ENCODE measurements at places on chromosomes 2 and 18.
A peak's percentile ranks its signal among the peaks of the same experiment; 100 is the strongest.

- no peak for DNase-seq
Measured at GRCh38 chr2:27179344-27180000, 30.7 kb downstream of the TCF23 start.

GRCh38 chr18:5275872-5276271, 19.7 kb downstream of the ZBTB14 start:
- no peak for DNase-seq

DNA sequence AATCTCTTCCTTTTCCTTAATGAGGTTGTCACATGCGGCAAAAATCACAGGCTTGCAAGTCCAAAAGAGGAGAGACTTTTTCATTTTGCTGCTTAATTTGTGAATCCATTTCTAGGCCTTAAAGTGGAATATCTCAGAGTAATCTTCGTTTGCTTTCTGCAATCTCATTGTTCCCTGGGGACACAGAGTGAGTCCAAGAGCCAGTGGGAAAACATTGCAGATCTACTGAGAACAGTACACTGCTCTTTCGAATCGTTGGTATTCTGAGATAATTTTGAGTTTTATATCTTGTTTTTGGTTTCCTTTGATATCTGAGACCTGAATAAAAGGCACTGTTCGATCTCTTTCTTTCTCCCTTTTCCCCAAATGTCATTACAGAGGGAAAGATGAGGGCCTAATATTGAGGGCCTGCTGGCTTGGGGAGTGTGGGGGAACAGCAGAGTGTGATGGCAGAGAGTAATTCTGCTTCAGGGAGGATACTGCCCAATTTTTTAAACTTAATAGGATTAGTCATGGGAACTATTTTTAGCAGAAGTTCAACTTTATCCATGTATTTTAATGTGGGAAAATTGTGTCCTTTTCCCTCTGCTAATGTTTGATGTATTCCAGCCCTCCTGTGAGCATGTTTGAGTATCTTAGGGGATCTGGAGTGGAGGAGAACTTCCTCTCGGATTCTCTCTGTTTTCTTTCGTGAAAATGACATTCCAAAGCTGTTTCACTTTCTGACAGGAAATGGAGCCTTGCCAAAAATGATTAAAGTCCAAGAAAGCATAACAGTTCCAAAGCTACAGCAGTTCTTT, 418.2 kb upstream of the ZEB2 start:
- peak; percentile 33 for DNase-seq

- DNase-seq, result peak; percentile 61
Measured at GRCh38 chr2:202035089-202035940, 1.7 kb downstream of the FZD7 start.

DNA sequence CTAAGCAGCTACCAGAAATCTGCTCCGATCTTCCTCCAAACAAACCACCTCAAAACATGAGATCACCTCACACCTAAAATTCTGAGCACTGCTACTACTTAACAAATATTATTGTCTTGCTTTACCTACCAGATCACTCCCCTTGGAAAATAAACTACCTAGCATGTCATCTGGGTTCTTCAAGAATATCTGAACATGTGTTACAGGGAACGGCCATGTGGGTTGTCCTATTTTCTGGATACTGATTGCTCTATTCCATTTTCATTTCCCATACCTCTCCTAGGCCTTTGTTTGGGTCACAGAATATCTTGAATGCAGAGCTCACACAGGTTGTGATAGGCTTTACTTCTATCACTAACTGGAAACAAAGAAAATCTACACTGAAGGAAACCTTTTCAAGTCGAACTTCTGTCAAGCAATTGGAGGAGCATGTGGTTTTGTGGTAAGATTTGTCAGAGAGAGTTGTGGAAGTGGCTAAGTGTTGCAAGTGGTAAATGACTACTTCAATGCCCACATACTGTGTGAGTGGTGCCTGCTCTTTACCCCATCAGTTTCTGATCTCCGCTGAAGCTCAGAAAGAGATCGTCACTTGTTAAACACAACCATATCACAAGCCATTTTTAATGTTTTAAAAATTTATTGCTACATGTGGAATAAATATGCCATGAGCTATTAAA, 739.1 kb upstream of the ZEB2 start:
- DNase-seq, result no peak

GRCh38 chr18:15005313-15006130, 257.6 kb downstream of the ANKRD30B start:
- DNase-seq, result no peak

Data from GM03348 (cell line).